HL-60 (cell line): ENCODE measurements at places on chromosomes 5 and 9.

DNA sequence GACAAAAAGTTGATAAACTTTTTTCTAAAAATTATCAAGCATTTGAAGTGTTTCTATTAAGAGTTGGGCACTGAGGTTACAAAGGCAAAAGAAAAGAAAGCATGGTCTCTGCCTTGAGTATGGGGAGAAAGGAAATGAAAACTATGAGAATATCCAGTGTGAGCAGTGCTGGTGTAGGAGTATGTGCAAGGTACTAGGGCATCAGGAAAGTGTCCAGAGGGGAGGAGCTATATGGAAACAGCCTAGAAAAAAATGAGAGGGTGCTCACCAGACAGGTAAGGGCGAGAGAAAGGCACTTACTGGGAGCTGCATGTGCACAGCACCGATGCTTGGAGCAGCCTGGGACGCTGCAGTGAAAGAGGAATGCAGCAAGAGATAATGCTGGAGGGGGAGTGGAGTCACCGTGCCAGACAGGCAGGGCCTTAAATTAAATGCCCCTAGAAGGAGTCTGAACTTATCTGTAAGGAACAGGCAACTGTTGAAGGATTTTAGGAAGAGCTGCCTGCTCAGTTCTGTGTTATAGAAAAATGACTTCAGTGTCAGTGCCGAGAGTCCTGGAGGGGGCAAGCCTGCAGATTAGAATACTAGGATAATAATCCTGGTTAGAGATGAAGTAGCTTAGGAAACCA is 14.0 kb downstream of the MCC start:
- no peak for DNase-seq

DNA sequence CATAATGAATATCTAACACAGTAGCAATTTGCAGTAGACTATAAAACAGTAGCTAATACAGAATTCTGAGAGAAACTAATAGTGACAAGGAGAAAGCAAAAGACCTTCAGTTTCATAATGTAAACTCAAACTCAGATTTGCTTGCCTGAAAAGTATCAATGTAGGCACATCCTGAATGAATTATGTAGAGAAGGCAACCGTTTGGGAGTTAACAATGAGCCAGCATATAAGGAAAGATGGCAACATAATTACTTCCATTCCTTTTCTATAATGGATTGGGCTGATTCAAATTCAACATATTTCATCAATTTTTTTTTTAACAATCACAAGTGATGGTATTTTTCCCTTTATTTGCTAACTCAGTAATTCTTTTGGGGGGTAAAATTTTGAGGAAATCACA is 261.6 kb downstream of the SEMA5A start:
- no peak for DNase-seq

GRCh38 chr5:161547406-161547737 is 847 bp upstream of the GABRB2 start:
- DNase-seq, result no peak

DNA sequence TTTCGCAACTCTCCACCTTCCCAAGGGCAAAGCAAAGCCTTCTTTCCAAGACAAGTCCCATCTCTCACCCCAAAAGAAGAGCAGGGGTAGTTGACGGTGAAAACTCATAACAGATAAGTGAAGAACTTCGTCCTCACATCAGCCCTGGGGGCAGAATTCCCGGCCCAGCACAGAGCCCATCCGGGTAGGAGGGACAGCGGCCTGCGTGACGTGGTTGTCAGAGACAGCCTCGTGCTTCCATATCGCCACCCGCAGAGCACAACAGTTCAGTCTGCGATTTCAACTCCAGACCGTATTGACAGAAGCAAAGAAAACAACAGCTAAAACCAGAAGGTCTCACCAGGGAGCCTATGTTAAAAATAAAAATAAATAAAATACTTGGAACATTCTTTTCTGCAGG is 273.2 kb downstream of the SYK start:
- no peak for DNase-seq

- DNase-seq, result no peak
Measured at GRCh38 chr5:16935231-16936149, 598 bp downstream of the MYO10 start.

DNA sequence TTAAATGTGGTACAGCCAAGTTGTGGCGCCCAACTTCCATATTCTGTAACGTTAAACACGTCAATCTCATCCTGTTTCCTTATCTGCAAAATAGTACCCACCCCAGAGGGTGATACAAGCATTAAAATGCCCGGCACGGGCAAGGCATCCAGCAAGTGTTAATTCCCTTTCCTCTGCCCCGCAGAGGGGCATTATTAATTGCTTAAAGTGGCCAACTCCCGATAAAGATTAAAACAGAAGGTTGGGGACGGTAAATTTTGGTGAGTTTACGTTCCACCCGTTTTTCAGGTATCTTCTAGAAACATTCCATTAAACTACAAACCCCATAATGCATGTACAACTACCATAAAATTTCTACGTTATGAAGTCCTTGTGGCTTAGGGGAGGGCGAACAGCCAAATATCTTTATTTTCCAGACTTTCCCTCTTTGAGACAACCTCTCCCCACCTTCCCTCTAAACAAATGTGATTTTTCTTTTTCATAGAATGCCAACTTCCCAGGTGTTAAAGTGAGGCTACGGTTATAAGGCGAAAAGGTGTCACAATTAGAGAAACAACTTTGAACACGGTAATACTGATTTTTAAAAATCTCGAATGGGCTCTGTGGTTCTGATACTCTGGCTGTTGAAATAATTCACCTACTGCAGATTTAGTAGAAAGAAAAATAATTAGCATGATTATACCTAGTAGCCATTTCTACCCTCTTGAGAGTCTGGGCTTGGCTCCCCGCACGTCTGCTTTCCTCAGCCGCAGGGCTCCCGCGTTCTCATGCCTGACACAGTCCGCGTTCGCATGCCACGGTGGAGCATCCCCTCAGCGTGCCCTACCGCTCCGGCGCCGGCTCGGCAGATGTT is 1.2 kb upstream of the GPBP1 start:
- DNase-seq, result no peak

DNA sequence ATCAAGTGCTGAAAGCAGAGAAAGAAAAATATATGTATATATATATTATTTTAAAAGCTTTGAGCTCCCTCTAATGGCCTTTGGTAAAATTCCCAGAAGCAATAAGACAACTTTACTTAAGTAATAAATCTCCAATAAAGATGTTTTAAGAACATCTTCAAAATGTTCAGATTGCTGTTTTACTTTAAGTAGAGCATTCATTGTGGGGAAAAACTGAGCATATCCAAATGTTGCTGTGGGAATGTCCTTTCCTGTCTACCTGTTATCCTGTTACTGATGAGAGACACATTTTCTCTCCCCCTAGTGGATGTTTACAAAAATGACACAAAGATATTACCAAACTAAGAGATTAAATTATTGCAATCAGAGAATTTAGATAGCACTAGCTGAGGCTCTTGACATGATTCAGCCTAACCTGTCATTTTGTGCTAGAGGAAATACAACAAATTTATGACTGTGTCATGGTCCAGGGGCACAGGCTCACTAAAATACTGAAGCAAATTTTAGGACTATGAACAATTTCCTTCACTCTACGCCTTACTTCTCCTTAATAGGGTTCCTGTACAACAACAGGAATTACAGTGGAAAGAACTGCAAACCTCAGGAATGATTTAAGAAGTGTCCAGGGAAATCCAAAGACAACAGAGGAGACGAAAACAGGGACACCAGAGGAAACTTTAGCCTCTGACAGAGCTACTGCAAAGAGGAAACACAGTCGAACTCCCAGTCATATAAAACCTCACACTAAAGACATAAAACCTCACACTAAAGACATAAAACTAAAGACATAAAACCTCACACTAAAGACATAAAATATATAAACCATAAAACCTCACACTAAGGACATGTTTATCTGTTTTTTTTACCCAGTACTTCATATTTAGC is 24.3 kb upstream of the PRRC1 start:
- no peak for DNase-seq

- no peak for DNase-seq
Measured at GRCh38 chr5:101561018-101561417, 657.9 kb upstream of the ST8SIA4 start.

GRCh38 chr5:111574311-111574710 is 62.0 kb upstream of the STARD4 start:
- no peak for DNase-seq

DNA sequence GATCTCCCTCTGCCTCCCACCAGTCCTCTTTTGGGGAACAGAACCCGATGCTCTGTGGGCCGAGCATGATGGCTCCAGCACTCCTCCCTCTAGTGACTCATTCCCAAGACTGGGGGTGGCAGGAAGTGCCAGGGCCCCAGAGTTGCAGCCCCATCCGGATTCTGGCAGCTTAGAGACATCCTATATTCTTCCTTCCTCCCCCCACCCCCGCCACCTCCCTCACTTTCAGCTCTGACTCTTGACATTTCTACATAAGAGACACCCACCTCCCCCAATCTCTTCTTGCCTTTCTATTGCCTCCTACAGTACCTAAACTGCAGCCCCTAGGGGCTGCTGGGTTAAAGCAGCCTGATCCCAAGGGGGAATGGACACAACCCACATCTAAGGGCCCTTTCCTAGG is 47.1 kb upstream of the MATR3 start:
- DNase-seq, result peak; percentile 58

DNA sequence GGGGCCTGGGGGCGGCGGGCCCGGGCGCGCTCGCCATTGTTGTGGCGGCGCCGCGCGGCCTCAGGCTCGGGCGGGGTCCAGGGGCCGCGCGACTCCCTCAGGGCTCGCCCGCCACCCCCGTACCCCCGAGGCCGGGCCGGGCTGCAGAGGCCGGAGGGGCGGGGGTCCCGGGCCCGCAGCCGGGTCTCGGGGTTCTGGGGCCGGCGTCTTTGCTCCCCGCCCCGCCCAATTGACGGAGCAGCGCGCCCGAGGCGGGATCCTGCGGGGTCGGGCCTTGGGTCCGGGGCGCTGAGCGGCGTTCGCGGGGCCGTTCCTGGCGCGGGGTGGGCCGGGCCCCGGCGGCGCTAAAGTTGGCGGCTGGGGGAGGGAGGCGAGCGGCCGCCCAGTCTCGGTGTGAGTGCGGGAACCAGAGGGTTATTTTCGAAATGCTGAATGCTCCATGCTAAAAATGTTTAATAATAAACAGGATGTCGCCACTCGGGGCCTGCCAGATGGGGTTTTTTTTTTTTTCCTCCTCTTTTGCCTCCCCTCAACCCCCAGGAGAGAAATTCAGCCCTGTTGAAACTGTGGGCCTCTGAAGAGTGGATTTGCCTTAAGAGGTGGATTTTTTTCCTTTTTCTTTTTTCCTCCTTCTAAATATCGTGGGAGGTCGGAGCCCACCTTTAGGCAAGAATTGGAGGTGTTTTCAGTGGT is 724 bp downstream of the PRRC2B start:
- DNase-seq, result no peak

GRCh38 chr9:3888497-3888858 is 362.7 kb upstream of the RFX3 start:
- no peak for DNase-seq

DNA sequence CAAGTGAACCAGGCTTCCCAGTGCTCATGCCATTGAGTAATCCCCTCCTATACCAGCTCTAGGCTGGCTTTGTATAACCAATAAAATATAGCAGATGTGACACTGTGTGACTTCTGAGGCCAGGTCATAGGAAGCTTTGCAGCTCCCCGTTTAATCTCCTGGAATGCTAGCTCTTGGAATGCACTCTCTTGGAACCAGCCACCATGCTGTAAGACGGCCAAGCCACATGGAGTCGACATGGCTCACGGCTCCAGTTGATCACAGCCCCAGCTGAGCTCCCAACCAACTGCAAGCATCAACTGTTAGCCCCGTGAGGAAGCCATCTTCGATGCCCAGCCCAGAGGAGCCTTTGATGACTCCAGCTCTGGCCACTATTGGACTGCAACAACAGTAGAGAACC is 74.5 kb downstream of the SH3TC2 start:
- DNase-seq, result no peak

DNA sequence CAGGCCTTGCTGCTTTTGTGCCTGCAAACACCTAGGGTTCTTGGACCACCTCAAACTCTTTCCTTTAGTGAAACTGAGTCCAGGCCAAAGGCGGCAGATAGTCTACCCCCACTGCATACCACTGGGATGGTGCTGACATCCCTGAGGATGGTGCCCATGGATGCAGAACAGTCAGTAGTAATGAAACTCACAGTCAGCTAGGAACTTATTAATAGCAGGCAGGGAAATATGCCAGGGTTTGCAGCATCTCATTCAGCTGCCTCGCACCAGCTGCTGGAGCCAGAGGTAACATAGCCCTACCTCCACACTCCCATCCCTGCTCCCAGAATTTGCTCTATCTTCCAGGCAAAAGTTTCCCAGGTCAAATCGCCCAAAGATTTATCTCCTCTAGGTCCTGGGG is 189.1 kb downstream of the SREK1 start:
- DNase-seq, result no peak

DNA sequence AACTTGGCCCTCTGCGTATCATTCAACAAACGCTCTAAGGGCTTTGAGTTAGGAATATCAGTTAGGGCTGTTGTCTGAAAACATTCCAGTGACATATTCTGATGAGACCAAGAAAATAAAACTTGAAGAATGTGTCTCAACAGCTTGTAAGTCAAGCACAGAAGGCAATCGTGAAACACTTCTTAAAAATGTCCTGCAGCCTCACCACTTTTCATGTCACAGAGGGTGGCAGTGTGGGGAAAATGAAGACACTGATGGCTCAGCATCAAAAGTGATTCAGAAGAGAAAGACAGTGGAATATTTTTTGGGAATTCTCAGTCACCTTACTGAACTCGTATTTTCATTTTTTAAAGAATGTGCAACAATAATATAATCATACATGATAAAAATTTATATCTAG is 247.3 kb downstream of the CTNND2 start:
- DNase-seq, result no peak

DNA sequence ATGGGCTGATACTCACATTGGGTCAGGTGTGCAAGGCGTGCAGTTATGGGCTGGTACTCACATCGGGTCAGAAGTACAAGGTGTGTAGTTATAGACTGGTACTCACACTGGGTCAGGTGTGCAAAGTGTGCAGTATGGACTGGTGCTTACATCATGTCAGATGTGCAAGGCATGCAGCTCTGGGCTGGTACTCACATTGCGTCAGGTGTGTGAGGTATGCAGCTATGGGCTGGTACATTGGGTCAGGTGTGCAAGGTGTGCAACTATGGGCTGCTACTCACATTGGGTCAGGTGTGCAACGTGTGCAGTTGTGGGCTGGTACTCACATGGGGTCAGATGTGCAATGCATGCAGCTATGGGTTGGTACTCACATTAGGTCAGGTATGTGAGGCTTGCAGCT is 213.8 kb downstream of the SEMA5A start:
- DNase-seq, result no peak

DNA sequence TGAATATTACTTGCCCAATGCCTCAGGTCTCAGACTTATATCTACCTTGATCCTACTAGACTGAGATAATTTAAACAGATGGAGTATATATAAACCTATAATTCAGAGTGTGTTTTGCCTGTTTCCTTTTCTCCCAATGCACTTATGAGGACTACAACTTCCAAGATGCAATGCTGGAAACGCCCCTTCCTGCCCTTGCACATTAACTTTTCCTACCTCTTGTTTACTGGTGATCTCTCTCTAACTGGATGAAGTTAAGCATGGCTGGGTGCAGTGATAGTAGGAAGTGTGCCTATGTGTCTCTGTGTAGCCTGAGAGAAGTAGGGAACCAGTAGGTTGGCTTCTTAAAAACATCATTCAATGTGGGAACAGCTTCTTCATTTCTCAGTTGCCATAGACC is 115.2 kb downstream of the SVEP1 start:
- DNase-seq, result no peak

GRCh38 chr5:178209334-178210072 is 5.2 kb downstream of the HNRNPAB start:
- no peak for DNase-seq

GRCh38 chr5:98698359-98698758 is 75.1 kb upstream of the RGMB start:
- no peak for DNase-seq
